Activated CD4-positive, CD25-positive, alpha-beta regulatory T cell (primary cell): ENCODE measurements at places on chromosomes 12 and 14.

DNA sequence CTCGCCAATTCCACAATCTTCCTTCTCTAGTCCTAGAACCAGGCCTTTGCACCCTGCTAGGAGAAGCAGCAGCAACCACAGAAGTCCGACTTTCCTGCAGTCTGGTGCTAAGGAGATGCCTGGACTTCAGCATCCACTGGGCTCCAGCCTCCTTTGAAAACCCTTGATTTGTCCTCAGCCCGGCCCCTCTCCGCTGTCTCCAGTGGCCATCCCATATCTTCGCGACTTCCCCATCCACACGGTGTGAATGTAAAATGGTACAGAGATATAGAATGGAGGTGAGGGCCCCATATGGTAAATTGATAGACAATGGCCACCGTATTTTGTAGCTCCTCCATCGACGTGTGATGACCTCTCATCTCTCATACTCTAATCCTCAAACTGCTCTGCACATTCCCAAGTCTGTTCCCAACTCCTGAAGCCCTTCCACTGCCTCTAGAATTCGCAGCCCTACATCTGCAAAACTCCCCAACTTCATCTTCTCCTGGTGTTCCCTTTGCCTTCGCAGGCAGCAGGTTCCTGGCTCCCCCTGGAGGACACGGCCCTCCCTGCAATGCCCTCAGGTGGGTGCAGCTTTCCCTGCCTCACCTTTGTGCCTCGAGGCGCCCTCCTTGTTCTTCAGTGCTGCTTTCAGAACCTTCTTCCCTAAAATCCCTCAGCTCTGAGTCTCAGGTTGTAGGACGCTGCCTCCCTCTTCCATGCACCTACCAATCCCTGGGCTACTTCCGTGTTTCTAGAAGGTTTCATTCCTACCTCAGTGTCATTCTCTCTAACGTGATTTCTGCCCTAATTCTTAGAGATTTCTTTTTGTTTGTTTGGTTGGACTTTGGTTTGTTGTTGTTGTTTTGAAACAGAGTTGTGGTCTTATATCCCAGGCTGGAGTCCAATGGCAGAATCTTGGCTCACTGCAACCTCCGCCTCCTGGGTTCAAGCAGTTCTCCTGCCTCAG lies 36.7 kb downstream of the TMBIM6 start:
- DNase-seq: peak; percentile 67

- DNase-seq: no peak
Measured at GRCh38 chr12:112938751-112939150, 477 bp downstream of the OAS3 start.

GRCh38 chr12:29026419-29026818 lies 122.7 kb upstream of the FAR2 start:
- DNase-seq: no peak

DNA sequence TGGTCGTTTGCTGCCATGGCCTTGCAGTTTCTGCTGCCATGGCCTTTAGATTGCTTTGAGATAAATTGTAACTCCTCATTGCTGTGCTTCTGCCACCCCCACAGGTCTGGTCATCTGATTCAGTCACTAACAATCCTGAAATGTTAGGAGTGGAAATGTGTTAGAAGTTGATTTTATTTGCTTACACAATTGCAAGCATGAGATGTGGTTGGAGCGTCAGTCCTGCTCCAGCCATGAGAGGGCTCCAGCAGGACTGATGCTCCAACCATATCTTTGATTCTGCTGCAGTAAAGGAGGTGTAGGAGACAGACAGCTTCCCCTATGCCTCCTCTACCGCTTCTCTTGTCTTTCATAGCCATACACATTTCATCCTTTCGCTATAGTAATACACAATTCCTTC lies 226.8 kb upstream of the RGS6 start:
- no peak for DNase-seq

GRCh38 chr12:102043928-102044327 lies 17.9 kb downstream of the WASHC3 start:
- no peak for DNase-seq

DNA sequence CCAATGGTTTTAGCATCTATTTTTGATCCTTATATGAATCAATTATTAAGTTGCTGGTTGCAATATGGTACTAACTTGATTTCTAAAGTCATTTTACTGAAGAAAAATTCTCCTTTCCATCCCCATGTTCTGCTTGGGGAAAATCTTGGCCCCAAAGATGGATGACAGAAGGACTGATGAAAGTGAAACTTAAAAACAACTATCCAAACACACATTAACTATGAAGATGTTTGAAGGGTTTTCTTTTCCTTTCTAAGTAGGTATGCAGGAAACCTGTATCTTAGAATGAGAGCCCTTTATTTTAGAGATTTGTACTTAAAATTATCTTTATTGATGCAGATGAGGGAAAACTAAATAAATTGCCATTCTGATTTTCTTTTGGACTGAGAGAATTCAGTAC lies 5.9 kb downstream of the C12orf71 start:
- no peak for DNase-seq

DNA sequence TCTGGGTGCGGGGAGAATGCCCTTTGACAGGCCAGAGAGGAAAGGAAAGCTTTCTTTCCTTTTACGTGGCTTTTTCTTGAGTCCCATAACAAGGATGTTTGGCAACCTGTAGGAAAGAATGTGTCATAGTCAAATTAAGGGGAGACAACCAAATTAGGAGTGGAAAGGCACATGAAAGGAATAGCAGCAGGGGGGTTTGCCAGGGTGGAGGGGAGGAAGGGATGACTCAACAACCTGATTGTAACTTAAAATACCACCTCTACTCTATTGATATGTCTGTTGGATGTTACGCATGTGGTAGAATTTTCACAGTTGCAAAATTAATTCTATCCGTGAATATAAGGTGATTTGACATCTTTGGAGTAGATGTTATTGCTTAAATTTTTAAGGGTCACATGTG lies 28.5 kb upstream of the MYBPC1 start:
- DNase-seq: no peak

DNA sequence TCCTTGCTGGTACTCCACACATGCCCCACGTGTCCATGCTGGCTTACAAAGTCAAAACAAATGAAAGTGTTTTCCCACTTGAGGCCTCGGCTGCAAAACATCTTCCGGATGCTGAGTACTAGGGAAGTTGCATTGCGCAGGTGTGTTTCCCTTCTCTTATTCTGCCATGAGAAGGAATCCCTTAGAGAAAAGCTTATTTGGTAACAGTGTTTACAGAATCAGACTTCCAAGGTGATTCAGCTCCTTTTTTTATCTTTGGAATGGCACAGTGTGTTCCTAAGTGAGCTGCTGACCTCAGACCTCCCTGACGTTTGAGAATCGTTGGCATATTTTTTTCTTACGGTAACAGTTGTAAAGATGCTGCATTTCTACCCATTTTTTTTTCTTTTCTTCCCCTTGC lies 211.3 kb downstream of the ESR2 start:
- DNase-seq: no peak

DNA sequence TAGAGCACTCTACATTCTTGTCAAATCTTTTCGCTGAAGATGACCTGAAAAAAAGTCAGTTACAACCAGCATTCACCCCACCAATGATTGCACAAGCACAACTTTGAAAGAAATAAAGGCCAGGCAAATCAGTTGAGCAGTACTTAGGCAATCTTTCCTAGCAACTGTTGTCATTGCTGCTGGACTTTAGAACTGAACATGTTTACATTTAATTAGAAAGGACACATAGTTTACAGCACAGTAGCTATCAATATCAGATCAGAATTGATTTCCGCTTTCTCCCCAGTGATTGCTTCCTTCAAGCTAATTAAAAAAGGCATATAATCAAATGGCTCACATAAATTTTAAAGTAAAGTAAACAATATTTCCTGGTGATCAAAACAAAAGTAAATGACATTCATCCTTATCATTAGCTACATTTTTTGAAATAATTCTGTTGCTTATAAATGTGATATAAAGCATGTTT lies 128.4 kb downstream of the FOXA1 start:
- DNase-seq: no peak

DNA sequence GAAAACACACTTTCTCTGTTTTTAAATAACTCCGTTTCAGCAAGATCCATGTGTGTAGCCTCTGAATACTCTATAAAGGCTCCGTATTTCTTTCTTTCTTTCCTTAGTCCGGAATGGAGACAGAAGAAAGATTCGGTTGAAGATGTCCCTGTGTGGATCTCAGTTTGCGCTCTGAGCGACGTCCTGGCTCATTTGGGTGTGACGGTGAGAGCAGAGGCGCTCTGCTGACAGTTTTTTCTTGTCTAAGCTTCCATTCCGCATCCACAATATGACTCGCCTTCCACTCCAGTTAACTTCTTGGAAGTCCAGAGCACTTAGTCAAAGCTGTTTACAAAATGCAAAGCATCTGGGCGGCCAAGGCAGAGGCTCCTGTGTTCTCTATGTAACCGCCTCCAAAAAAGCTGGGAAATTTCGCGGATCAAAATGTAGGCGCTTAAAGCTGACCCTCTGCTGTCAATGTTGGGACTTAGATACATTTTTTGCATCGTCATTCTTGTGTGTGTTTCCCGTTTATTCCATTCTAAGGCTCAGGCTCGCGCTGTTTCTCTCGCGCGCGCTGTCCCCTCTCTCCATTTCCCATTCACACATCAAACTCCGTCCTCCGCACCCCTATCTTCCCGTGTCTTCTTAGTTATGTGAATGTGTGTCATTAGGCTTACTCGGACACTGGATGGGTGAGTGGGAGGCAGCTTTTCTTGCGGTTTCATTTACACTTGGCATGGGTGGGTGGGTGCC lies 880 bp upstream of the FLRT2 start:
- DNase-seq: no peak

- no peak for DNase-seq
Measured at GRCh38 chr14:79050787-79051727, 880.9 kb downstream of the NRXN3 start.

DNA sequence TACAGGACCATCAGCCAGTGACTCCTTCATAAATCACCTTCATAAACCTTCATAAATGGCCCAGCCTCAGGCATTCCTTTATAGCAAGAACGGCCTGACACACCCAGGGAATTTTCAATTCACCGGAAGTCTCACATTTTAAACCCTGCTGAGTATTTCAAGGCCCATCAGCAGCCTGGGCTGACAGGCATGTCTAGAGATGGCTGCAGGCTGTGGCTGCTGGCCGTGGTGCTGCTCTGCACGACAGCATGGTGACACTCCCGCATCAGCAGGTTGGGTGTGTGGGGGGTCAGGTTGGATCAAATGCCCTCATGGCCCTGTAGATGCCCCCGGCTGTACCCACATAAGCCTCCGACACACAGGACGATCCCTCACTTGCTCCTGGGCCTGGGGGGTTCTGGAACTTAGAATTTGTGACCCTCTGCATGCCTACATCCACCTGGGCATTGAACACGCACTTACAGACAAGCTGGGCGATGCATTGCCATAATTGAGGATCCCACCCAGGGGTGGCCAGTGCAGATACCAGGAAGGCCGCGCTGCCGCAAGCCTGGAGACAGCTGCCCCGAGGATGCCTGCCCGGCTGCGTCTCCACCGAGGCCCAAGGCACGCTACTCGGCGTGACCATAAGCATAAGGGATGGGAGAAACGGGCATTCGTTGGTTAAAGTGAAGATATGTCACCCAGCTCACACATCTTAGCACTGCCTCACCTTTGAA lies 124.3 kb downstream of the PIWIL1 start:
- DNase-seq: no peak

- no peak for DNase-seq
Measured at GRCh38 chr14:74647678-74648461, 35.8 kb upstream of the LTBP2 start.

DNA sequence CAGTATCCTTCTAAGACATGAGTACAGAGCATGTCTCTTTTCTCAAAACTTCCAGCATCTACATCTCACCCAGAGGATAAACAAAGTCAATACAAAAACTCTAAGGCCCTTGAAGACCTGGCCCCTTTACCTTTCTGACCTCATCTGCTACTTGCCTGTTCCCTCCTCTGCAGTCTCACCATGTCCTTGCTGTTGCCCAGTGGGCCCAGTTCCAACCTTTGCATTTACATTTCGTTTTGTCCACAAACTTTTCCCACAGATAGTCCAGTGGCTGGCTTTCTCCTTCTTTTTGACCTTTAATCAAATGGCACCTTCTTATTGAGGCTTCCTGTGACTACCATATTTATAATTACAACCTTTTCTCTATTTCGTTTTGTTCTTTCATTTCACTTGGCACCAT lies 1.6 kb downstream of the IRAK4 start:
- DNase-seq: no peak

DNA sequence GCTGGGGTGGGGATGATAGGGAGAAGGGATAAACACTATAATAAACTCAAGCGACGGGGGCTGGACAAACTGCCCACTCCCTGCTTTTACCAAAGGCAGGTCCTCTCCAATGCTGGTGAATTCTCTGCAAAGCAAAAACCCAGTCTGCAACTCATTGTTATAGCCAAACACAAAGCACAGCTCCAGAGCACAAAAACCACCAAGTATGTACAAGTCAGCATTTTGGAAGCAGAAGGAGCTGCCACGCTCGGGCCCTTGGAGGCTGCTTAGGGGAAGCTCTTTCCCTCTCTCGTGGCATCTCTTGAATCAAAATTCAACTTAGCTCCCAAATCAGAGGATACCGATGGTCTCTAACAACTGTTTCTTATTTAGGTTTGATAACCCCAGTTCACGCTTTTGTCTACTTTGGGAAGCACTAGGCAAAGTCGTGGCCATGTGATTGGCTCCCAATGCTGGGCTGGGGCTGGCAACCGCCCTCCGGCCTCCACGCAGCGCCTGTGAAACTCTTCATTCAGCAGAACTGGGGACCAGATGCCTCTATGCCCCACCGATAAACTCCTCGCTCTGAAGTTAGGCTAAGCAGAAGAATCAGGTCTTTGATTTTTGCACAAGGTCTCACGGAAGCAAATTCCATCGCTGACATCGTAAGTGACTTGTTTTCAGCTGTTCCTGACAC lies 158.5 kb upstream of the FOXN3 start:
- DNase-seq: no peak

- no peak for DNase-seq
Measured at GRCh38 chr12:95198914-95199313, 18.4 kb downstream of the FGD6 start.

GRCh38 chr12:43273467-43273866 lies 278.5 kb downstream of the ADAMTS20 start:
- no peak for DNase-seq

DNA sequence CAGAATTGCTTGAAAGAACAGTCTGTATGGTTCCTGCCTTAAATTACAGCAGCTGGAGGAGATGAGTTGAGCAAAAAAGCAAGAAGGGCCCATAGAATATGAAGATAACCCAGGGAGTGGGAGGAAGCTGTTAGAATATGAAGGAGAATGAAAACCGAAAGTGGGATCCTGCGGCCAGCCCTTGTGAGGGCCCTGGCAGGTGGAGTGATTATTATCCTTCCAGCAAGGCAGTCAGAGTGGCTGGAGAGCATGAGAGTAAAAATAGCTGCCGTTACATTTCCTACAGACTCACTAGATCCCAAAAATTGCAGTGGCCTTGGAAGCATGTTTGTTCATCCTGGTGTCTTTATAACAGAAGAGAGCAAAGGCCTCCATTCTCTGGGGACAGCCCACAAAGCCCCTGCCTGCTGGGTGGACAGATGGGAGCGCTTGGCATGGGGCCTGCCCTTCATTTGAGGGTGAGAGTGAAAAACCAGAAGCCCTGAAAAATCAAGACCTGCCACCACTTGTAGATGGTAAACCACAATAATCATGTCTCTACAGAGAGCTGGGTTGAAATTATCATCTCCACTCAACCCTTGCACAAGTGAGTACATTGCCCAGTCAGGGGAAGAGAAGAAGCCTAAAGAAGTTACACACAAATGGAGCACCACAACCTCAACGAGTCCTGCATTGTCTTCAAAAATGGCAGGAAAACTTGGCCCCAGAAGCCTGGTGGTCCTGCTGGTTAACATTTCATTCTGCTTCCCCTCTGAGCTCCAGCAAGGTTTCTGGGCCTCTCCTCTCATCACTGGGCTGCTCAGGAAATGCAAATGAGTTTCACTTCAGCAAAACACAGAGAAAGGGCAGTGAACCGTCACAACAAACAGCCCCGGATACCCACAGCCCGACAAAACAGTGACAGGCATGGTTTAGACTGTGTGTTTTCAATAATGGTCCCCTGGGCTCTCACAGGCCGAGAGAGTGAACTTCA lies 20.5 kb downstream of the ZDHHC22 start:
- DNase-seq: no peak
